ENCODE measurements at places on chromosomes 1 and 21.
A peak's percentile ranks its signal among the peaks of the same experiment; 100 is the strongest.

- no peak for DNase-seq
These were observed 17.3 kb upstream of the ACADM start for GRCh38 chr1:75707191-75707590.

DNA sequence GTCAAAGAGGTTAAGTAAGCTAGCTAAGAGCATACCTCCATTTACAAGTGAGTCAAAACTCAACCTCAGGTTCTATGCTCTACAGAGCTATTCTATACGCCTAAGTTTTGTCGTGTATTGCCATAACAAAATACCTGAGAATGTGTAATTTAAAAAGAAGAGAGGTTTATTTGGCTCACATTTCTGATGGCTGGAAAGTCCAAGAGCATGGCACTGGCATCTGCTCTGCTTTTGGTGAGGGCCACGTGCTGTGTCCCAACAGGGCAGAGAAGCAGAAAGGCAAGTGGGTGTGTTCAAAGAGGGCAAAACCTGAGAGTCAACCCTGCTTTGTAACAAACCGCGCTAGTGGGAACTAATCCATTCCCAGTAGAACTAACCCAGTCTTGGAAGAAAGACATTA lies 60.9 kb upstream of the POU2F1 start:
- no peak for DNase-seq

GRCh38 chr21:43814215-43815106 lies 25.1 kb downstream of the RRP1 start:
- DNase-seq = no peak

GRCh38 chr1:53765657-53766056 lies 26.7 kb upstream of the GLIS1 start:
- no peak for DNase-seq

GRCh38 chr21:45010096-45010495 lies 64.3 kb upstream of the ADARB1 start:
- DNase-seq = no peak

GRCh38 chr1:22685591-22686059 lies 25.0 kb upstream of the EPHB2 start:
- DNase-seq = no peak

DNA sequence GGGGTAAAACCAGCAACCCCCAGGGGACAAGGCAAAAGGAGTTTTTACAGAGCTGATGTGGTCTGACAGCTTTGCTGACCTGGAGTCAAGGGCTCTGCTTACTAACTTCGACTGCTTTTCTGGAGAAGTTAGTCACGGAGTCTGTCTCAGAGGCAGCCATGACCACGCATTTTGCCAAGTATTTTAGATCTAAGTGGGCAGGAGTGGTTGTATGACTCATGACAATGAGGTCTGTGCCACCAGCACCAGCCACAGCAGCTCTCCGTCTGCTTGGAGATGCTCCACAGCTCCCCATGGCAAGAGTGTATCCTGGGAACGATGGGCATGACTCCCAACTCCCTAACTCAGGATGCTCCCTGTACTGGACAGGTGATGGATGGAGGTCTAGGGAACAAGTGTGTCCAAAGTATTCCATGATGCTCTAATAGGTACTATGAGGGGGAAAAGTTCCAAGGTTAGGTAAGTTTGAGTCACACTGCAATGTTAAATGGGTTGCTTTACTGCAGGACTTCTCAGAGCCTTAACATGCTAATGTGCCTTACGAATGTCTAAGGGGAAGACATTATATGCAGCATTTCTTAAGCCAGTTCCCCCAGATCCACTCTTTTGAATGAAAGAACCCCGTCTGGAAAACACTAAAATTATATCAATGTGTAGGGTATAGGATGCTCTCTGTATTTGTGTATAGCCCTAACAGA lies 359.0 kb downstream of the HHAT start:
- DNase-seq = peak; percentile 21

DNA sequence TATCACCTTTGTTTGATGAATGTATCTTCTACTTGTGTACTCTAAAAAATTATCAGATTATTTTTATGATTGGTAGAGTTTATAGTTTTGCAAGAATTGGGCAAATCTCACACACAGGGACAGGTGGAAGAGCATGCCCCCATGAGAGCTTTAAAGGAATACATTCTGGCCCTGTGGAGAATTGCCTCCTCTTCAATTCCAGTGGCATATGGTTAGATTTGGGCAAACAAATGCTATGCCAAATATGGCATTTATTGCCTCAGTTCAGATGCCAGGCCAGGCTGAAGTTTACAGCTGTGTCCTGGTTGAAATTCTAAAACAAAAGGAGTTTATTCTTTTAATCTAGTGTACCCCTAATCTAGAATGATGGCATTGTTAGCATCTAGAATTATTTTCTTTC lies 162.4 kb upstream of the CACYBP start:
- DNase-seq = no peak

DNA sequence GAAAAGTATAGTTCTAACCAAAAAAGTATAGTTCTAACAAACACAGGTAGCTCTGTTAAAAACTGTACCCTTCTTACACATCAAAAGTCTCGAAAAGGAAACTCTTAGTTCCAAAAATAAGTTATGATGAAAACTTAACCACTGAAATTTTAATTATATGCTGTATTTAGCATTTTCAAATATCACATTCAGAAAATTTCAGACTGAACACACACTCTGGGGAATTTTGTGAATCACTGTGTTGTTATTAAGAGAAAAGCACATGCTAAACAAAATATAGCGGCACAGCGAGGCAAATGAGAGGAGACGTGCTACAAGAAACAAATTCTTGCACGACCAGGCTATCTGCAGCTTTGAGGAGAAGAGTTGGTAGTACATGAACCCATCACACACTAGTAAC lies 30.4 kb downstream of the VAV3 start:
- DNase-seq = no peak

DNA sequence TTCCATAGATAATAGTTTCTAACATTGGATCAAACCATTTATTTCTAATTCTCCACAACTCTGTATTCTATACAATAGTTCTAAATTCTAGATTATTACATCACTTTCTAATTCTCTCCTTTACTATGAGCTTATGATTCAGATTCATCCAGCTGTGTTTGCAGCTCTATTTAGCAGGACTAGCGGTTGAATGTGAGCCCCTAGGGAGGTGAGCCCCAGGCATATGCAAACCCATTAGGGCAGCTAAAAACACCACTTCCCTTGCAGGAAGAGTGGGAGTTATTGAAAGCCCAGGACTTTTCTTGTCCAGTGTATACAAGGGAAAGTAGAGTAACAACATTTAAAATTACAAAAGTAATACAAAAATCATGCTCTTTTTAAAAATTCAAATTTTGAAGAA lies 56.9 kb downstream of the KRTAP19-8 start:
- no peak for DNase-seq

- DNase-seq = no peak
These were observed 376.4 kb downstream of the HHAT start for GRCh38 chr1:210705086-210705485.

- no peak for DNase-seq
These were observed 91.2 kb upstream of the KCNJ15 start for GRCh38 chr21:38165466-38166172.

GRCh38 chr21:42621819-42622177 lies 31.6 kb upstream of the PDE9A start:
- DNase-seq = no peak

GRCh38 chr1:21327566-21328323 lies 37.5 kb upstream of the ECE1 start:
- no peak for DNase-seq

- DNase-seq = no peak
These were observed 33.8 kb downstream of the DUSP10 start for GRCh38 chr1:221708076-221708571.

GRCh38 chr1:182611787-182612186 lies 7.6 kb upstream of the RGS16 start:
- DNase-seq = no peak

GRCh38 chr1:20279509-20279908 lies 11.2 kb upstream of the VWA5B1 start:
- peak; percentile 17 for DNase-seq

All from GM04503 (cell line).